ENCODE measurements at places on chromosomes 16 and 17.

DNA sequence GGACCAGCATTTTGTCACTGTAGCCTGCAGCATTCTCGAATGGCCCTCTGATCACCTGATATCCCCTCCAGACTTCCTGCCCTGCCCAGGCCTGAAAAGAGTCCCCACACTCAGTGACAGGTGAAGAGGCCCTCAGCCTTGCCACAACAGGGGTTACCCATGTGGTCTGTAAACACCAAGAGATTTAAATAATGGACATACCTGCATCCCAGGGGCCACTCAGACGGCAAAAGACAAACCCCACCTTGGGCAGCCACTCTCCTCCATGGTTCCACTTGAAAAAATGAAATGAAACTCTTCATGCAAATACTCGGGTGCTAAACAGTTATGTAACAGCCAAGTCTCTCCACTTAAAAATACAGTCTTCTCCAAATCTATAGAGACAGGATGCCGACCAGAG is 22.9 kb upstream of the PECAM1 start:
- DNase-seq, result no peak

DNA sequence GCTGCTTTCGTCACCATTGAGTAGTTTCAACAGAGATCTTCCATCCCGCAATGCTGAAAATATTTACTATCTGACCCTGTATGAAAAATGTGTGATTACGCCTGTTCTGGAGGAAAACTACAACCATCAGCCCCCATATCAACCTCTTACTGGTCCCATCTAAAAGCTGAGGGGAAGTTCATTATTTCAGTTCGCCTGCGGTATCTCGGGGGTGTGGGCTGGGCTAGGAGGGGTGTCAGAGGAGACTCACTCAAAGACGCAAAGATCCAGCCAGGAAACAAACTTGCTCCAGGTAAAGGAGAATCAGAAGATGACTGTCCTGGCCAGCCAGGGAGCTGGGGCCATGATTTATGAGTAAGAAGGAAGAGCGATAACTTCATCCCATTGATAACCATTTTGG is 13.7 kb downstream of the CACNG1 start:
- no peak for DNase-seq

DNA sequence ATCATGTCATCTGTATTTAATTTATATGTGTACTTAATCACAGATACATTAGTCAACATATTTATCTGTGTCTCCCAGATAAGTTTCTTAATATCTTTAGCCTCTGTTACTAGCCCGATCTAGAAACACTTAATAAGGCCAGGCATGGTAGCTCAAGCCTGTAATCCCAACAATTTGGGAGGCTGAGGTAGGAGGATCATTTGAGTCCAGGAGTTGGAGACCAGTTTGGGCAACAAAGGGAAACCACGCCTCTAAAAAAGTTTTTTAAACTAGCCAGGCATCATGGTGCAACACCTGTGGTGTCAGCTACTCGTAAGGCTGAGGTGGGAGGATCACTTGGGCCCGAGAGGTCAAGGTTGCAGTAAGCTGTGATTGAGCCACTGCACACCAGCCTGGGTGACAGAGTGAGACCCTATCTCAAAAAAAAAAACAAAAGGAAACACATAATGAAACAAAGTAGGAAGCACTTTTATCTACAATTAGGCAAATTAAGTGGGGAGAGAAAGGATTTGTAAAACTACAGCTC is 9.4 kb downstream of the SKA2 start:
- DNase-seq, result no peak

DNA sequence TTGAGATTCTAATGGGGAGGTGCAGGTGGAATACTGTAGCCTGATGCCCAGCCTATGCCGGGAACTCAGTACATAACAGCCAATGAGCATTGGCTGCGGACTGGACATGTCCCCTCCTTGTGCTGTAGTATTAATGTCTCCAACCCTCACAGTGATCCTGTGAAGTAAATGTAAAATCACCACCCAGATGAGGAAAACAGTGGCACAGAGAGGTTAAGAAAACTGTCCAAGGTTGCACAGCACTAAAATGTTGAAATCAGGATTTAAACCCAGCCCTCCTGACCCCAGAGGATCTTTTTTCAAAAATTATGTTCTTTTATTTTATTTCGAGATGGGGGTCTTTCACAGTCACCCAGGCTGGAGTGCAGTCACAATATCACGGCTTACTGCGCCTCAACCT is 7.9 kb downstream of the NLRC5 start:
- no peak for DNase-seq

- no peak for DNase-seq
Measured at GRCh38 chr17:34710226-34710625, 130.8 kb downstream of the TMEM132E start.

- DNase-seq, result peak; percentile 61
Measured at GRCh38 chr17:51132964-51133319, 12.3 kb upstream of the SPAG9 start.

DNA sequence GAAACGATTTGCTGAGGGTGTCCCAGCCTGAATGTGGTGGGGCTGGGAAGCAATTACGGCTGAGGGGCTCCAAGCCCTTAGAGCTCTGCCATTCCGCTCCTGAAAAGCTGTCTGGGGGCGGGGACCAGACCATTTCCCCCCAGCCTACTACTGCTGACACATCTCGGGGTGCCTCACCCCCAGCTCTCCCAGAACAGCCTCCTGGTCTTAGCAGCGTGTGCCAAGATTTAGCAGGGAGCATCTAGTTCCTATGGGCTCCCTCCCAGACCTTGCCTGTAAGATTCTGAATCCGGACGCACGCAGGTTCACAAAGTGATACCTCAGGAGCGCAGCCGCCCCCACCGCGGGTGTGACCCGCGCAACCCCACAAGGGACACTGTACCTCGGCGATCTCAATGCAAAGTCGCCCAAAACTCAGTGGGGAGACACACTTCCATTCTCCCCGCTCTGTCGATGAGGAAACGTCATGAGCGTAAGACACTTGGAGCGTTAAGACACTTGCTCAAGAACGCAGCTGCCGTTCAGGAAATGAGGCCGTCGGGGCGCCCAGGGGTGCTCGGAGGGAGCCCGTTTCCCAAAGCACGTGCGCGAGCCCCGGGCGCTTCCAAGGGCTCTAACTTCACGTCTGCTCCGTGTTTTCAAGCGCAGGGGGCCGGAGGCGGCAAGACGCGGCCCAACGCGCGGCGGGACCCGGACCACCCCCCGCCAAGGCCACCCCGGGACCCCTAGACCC is 629 bp downstream of the GEMIN4 start:
- DNase-seq, result peak; percentile 75

- peak; percentile 50 for DNase-seq
Measured at GRCh38 chr17:49694847-49695697, 12.7 kb downstream of the SLC35B1 start.

- DNase-seq, result no peak
Measured at GRCh38 chr17:45288825-45289224, 26.9 kb upstream of the SPATA32 start.

GRCh38 chr17:8913091-8913490 is 45.6 kb upstream of the PIK3R6 start:
- DNase-seq, result no peak

GRCh38 chr17:45149037-45149668 is 878 bp downstream of the HEXIM1 start:
- DNase-seq, result peak; percentile 91

GRCh38 chr17:82754297-82755208 is 2.7 kb downstream of the TBCD start:
- no peak for DNase-seq

GRCh38 chr17:75428543-75429469 is 23.3 kb upstream of the GRB2 start:
- DNase-seq, result peak; percentile 69

DNA sequence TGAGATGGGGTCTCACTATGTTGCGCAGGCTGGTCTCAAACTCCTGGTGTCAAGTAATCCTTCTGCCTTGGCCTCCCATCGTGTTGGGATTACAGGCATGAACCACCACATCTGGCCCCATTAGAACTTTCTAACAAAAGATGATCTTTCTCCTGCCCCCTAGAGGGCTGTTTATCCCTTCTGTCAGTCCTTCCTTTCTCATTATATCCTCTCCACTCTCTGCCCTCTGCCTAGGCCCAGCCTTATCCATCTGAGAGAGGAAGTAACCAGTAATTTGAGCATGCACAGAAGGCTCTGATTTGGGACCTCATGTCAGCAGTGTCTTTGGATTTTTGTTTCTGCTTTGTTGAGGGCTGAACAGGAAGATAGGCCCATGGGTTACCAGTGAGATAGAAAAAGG is 4.4 kb upstream of the DHX40 start:
- DNase-seq, result peak; percentile 48

DNA sequence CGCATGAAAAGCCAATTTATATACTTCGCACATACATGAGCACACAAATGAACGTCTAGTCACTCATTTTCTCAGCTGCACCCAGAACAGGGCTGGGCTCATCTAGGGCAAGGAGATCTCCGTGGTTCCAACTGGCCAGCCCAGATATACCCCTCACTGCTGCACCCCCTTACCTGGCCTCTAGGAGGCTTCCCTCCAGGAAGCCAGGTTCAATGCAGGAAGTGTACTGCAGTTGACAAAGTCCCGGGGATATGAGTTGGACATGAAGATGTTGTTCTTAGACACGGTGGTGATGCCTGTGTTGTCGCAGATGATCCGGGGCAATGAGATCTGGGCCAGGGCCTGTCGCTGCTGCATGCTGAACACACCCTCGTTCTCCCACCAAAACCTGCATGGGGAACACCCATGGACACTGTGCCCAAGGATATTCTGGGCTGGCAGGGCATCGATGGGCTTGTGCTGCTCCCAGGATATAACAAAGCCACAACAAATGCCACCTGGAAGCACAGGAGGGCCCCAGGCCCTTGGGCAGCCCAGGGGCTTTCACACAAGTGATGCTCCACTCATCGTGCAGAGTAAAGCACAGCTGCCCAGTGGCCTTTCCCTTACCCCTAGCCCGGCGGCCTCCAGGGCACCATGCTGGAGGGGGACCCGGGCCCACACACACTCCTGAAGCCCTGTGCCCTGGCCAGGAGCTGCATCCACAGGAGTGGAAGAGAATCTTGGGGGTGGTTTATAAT is 10.1 kb downstream of the MPO start:
- DNase-seq, result no peak

DNA sequence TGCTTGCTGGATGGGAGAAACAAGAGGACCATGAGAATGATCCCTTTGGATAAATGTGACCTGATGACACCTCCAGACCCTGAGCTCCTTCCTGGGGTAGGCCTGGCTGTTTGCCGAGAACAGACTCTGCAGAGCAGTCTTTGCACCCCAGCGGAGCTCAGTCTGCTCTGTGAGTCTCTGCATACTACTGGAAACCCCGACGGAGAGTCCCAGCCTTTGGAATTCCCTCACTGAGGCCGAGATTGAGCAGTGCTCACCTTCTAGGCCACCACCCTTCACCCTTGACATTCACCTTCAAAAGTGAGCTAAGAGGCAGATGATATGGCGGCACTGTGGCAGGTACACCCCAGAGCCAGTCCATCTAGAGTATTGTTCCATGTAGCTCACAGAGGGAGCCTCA is 172.2 kb upstream of the CDH13 start:
- no peak for DNase-seq

DNA sequence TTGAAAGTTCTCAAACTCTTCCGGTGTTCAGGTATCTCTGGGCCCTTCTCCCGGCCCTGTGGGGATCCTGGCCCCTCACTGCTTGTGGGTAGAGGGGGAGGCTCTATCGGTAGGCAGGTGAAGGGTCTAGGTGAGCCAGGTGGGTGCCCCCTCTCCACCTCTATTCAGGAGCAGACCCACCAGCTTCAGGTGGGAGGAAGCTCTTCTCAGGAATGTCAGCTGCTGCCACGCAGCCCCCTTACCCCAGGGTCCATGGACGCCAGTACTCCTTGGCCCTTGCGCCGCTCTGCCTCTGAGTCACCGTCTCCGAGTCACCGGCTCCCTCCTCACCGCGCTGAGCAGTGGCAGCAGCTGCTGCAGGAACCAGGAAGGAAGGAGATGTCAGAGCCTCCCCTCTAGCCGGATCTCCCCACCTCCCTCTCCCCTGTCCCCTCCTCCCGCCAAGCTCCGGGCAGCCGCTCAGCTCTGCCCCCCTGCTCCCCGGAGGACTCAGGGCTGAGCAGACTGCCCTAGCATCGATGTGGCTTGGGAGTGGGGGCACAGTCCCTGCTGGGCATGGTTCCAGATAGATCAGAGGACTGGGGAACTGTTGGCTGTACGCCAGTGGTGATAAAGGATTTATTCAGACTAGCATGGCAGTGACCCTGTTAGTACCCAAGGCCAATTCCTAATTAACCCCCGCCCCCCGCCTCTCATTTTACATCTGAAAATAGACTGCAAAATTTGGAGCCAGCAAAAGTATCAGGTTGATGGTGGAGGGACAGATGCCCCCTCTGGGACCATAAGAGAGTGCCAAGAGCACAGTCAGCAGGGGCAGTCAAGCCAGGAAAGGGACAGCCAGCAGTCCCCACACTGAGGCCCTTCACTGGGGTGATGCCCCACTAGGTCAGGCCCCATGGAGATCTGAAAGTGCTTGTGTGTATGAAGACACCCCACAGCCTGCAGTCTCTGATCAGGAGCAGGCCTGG is at the start of gene OSBPL7:
OSBPL7 (minus strand) TSS at position 371 of the 968 bp plus-strand sequence. CDS start 1,516 bp downstream, outside the sequence.
- peak; percentile 92 for DNase-seq

- DNase-seq, result peak; percentile 73
Measured at GRCh38 chr17:44307387-44308186, 814 bp upstream of the RUNDC3A start.

- DNase-seq, result peak; percentile 58
Measured at GRCh38 chr16:77212741-77213541, 13.7 kb downstream of the SYCE1L start.

DNA sequence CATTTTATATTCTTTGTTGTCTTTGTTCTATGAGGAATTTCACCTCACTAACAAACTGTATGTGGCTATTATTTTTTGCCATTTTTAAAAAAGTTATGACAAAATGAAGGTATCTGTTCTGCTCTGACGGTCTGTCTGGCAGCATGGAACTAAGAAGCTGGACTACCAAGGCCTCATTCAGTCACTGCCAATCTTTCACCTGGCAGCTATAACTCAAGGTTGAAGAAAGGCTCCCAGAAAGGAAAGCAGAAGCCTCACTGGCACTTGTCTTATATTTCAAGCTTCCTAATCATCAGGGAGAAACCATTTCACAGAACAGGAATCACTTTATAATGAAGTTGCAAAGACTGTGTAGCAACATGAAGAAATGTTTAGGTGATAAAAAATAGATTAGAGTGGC is 18.7 kb upstream of the SLC6A4 start:
- DNase-seq, result no peak

GRCh38 chr17:21680366-21680765 is 12.0 kb upstream of the KCNJ18 start:
- no peak for DNase-seq
